A549 treated with Mapracorat at 1 μM for 4 hours (cell line): ENCODE measurements at places on chromosomes 16 and 17. TPM values are rescaled to one million over a fixed set of nuclear protein-coding genes. Genes with fewer than 3 reads are reported as not detected.

Gene PRSS8
- 1.1 to 2.2 TPM (median 1.5 TPM) in 5 replicates for total RNA-seq

Gene RUNDC3A
- 0.74 to 1.1 TPM (median 0.83 TPM) in 5 replicates for total RNA-seq

Gene SCIMP
- not detected in 5 replicates for total RNA-seq

Gene CTDNEP1
- total RNA-seq: 213 to 239 TPM (median 227 TPM) in 5 replicates

Gene SLC12A3
- not detected in 5 replicates for total RNA-seq

Gene DOC2A
- total RNA-seq: 1.2 to 2.6 TPM (median 1.9 TPM) in 5 replicates

Gene ACAP1
- 2.7 to 6.9 TPM (median 5.1 TPM) in 5 replicates for total RNA-seq

Gene NPTX1
- total RNA-seq: 120 to 209 TPM (median 169 TPM) in 5 replicates

Gene KIF19
- 0.05 to 0.14 TPM (median 0.09 TPM) in 3 of 5 replicates, not detected in the others for total RNA-seq

Gene WSCD1
- total RNA-seq: 1.8 to 3.9 TPM (median 3.7 TPM) in 5 replicates

Gene PRKCB
- 0.07 to 0.38 TPM (median 0.18 TPM) in 5 replicates for total RNA-seq

Gene RCVRN
- not detected in 5 replicates for total RNA-seq

Gene SKAP1
- total RNA-seq: 0.45 TPM in 1 of 5 replicates, not detected in the others

Gene WFIKKN2
- total RNA-seq: not detected in 5 replicates

Gene INCA1
- 1.7 to 1.9 TPM (median 1.8 TPM) in 5 replicates for total RNA-seq

Gene TGFB1I1
- total RNA-seq: 38.0 to 61.9 TPM (median 53.0 TPM) in 5 replicates

Gene GP1BA
- not detected in 5 replicates for total RNA-seq

Gene TP53TG3D
- total RNA-seq: 0.48 to 1.6 TPM (median 1.2 TPM) in 5 replicates

Gene GAST
- total RNA-seq: 0.44 to 0.49 TPM in 2 of 5 replicates, not detected in the others

Gene OR1F1
- 0.17 to 0.65 TPM (median 0.43 TPM) in 4 of 5 replicates, not detected in the other for total RNA-seq

Gene BICDL2
- not detected in 5 replicates for total RNA-seq

Gene IRX5
- 1.6 to 2.3 TPM (median 2.0 TPM) in 5 replicates for total RNA-seq

Gene CIITA
- total RNA-seq: 0.05 to 0.13 TPM (median 0.07 TPM) in 5 replicates

Gene CSH1
- not detected in 5 replicates for total RNA-seq

Gene TEKT3
- 0.27 to 0.34 TPM (median 0.29 TPM) in 4 of 5 replicates, not detected in the other for total RNA-seq

Gene CETP
- not detected in 5 replicates for total RNA-seq

Gene SYCE1L
- 3.6 to 12.7 TPM (median 7.9 TPM) in 5 replicates for total RNA-seq

Gene G6PC1
- not detected in 5 replicates for total RNA-seq

Gene HS3ST6
- 1.5 to 3.1 TPM (median 2.8 TPM) in 5 replicates for total RNA-seq

Gene KARS1
- total RNA-seq: 162 to 170 TPM (median 169 TPM) in 5 replicates

Gene MT1M
- total RNA-seq: not detected in 5 replicates

Gene HNF1B
- 17.4 to 21.8 TPM (median 20.7 TPM) in 5 replicates for total RNA-seq

Gene ABCC6
- 0.70 to 1.8 TPM (median 0.95 TPM) in 5 replicates for total RNA-seq

Gene TM4SF5
- total RNA-seq: 0.50 to 1.3 TPM (median 0.73 TPM) in 5 replicates

Gene ZDHHC1
- 4.8 to 8.1 TPM (median 7.1 TPM) in 5 replicates for total RNA-seq

Gene PHAF1
- 22.3 to 24.6 TPM (median 22.8 TPM) in 5 replicates for total RNA-seq

Gene DLX4
- 2.1 to 3.3 TPM (median 2.9 TPM) in 5 replicates for total RNA-seq

Gene MEFV
- total RNA-seq: 0.12 TPM in 1 of 5 replicates, not detected in the others

Gene AGRP
- total RNA-seq: not detected in 5 replicates

Gene NOG
- total RNA-seq: 0.78 to 1.4 TPM (median 1.1 TPM) in 5 replicates

Gene CD300A
- 0.22 TPM in 1 of 5 replicates, not detected in the others for total RNA-seq

Gene PPP1R27
- 0.09 to 0.39 TPM (median 0.19 TPM) in 3 of 5 replicates, not detected in the others for total RNA-seq

Gene METTL2A
- 24.5 to 31.9 TPM (median 30.9 TPM) in 5 replicates for total RNA-seq
